ENCODE measurements at places on chromosomes 3 and 15.
A peak's percentile ranks its signal among the peaks of the same experiment; 100 is the strongest.

GRCh38 chr15:40388941-40389823 is 6.7 kb downstream of the KNSTRN start:
- no peak for DNase-seq

DNA sequence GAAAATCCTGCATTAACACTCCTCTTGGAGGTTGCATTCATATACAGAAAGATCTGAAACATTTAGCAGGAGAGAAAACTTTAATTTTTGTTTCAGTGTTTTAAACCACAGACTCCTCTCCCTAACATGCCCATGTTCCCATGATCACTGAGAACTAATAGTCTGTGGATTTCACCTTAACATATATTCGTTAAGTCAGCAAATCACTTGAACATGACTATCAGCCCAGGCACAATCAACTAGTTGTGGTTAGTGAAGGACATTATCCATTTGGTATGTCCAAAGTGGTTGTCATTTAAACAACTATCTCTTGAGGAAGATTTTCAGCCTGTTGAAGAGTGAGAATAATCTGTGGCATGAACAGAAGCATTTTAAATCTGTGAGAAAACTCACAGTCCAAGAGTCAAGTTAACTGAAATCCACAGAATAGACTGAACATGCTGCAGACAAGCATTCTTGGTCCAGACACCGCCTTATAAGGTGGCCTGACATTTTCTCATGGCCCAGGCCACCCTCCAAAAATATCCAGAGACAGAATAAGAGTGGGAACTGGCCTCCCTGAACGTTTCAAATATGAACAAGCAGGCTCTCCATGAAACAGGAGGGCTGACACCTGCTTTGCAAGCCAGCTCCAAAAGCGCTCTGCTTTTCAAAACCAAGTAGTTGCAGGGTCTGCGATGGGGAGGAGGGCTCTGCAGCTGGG is 39.9 kb upstream of the ADCY5 start:
- DNase-seq = no peak

DNA sequence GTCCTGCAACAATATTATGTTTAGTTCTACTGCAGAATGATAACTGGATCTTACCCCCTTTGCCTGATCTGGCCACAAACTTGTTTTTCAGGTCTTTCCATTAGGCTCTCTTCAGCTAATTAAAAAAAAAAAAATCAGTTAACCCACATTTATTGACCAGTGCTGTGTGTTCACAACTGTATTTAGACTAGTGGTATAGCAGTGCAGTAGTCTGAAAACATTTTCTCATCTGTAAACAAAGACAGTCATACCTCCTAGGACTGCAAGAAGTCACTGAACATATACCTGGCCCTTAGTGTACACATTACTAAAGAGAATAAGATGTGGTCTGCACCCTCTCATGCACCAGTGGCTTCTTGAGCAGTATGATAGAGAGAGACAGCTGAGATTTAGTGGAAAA is 22.5 kb downstream of the LPP start:
- no peak for DNase-seq

GRCh38 chr3:194439881-194440550 is 41.0 kb upstream of the GP5 start:
- DNase-seq = no peak

GRCh38 chr3:155512867-155513261 is 219.4 kb upstream of the STRIT1 start:
- DNase-seq = no peak

- DNase-seq = no peak
Observed at GRCh38 chr15:96273317-96274086, 57.0 kb upstream of the NR2F2 start.

- DNase-seq = no peak
Observed at GRCh38 chr3:108182339-108182738, 39.9 kb downstream of the IFT57 start.

GRCh38 chr3:46959161-46959511 is 17.4 kb downstream of the CCDC12 start:
- no peak for DNase-seq

GRCh38 chr3:4584456-4585249 is 91.5 kb downstream of the ITPR1 start:
- DNase-seq = peak; percentile 36

DNA sequence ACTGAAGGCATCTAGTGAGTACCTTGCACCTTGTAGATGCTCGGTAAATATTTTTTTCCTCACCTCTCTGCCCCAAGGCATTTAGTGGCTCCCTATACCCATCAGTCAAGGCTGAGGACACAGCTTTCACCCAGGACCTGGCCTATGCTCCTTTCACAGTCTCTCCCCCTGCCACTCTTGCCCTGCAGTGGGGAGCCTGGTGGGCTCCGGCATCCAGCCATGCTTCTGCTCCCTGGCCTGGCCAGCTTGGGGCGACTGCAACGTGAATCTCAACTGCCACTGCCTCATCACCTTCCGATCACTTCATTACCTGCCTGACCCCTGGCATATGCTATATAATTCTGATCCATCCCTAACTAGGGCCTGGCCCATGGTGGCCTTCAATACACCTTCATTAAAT is 735 bp upstream of the CX3CR1 start:
- no peak for DNase-seq
